Fibroblast of skin of abdomen (primary cell): ENCODE measurements at places on chromosomes 5 and 9.

GRCh38 chr5:67495072-67495471 lies 298.5 kb upstream of the CD180 start:
- no peak for DNase-seq

DNA sequence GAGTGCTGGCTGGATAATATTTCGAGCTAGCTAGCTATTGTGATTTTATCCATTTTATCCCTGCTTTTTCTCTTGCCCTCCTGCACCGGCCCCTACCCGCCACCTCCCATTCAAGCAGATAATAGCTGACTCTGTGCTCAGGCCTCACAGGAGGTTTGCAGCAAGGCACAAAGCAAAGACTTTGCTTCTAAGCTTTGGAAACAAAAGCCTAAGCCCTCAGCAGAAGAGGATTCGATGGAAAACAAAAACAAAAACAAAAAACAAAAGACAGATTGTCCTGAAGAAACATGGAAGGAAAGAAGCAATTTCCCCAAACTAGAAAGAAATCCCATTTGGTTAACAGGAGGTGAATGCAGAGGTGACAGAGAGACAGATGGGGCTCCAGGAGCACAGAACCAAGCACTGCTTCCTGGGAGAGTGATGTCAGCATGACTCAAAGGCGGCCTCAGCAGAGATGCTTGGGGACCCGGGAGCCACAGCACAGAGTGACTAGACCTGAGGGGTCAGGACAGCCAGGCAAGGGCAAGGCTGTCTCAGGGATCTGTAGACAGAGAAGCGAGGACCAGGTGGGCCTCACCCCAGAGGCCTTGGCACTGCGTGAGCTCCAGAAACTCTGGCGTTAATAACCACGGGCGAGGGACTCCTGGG lies 28.4 kb downstream of the MTX3 start:
- DNase-seq, result peak; percentile 22

- no peak for DNase-seq
These were observed 409.3 kb upstream of the CLINT1 start for GRCh38 chr5:158268286-158268685.

DNA sequence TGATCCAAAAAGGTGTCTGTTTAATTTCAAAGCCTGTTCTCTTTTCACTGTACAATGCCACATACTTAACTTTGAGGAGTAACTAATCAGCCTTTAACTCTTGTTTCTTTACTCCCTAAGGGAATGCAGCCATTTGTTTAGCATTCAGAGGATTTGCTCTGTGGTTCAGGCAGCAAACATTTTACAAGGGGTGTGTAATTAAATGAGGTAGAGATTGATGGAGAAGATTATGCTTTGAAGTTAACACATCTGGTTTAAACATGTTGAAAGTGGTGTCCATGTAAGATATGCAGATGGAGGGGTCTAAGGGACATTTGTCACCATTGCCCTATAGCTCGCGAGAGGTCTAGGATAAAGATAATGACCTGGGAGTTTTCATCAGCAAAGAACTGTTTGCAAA lies 41.9 kb downstream of the TMEM215 start:
- DNase-seq, result no peak

DNA sequence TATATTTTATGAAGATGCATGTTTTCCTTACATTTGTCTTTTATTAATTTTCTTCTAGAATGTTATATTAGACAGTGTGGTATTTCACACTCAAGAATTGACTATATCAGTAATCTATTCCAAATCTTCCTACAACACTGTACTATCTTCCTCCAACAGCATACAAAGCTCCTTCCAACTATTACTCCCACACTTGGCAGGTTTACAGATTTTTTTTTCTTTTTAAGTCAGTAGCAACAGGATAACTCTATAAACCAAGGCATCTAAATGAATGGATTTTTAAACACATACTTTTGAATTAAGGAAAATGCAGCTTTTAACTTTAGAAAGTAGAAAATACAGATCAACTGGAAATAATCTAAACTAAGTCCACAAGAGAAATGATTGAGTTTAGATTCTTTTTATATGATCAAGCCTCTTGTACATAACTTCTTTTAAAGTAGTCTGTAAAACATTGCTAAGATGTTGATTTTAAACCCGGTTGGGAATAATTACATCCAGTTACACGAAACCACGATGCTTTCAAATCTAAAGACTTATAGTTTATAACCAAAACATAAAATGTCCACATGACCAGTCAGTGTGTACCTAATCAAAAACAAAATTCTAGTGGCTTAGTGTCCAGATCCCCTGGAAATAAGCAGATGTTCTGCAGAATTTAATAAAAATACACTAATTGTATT lies 281.6 kb downstream of the ADAMTS6 start:
- peak; percentile 90 for DNase-seq

- no peak for DNase-seq
These were observed 55.9 kb downstream of the ARHGAP26 start for GRCh38 chr5:142826093-142826492.

DNA sequence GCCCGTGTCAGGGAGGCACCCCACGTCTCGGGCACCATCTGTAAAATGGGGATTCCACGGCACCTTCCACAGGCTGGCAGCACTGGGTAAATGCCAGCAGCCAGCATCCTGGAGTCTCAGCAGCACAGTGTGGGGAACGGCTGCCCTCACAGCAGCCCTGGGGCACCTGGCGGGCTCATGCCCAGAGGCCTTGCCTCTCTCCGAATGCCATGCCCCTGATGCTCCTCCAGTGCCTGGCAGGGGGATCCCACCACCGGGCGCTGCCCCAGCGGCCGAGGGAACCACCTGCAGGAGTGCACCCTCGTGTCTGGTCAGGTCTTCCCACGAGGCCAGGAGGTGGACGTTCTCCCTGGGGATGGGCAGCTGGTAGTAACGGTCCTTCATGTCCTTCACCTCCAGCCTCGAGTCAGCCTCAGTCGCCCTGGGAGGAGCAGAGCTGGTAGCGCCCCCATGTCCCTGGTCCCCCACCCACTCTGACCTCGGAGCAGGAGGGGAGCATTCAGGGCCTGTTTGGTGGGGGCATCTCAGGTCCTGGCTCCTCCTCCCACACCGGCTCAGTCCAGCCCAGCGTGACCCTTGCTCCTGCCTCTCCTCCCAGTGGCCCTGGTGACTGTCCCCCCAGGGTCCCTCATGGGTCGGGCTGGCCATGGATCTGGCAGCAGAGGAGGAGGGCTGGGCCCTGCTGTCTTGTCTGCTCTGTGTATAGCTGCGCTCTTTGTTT lies 49.9 kb upstream of the NRARP start:
- DNase-seq, result no peak

- DNase-seq, result peak; percentile 67
These were observed 664.3 kb upstream of the EDIL3 start for GRCh38 chr5:85049020-85049419.

DNA sequence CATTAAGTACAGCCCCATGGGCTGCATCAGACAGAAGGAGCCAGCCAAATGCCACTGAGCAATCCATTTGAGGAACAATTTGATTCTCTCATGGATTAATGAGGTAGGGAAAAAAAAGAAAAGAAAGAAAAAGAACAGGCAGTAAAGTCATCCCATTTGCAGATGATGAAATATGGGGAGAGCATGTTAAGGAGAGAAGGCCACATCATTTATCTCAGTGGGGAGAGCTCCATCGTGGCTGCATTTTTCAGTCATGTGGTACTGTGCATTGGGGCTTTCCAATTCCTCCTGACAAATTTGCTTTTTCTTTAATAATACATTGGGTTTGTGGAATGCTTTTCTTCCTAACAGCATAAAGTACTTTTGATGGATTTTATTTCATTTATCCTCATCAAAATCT lies 375.2 kb upstream of the TLE4 start:
- peak; percentile 94 for DNase-seq

- DNase-seq, result no peak
These were observed 247.1 kb downstream of the PBX3 start for GRCh38 chr9:125994066-125994943.

DNA sequence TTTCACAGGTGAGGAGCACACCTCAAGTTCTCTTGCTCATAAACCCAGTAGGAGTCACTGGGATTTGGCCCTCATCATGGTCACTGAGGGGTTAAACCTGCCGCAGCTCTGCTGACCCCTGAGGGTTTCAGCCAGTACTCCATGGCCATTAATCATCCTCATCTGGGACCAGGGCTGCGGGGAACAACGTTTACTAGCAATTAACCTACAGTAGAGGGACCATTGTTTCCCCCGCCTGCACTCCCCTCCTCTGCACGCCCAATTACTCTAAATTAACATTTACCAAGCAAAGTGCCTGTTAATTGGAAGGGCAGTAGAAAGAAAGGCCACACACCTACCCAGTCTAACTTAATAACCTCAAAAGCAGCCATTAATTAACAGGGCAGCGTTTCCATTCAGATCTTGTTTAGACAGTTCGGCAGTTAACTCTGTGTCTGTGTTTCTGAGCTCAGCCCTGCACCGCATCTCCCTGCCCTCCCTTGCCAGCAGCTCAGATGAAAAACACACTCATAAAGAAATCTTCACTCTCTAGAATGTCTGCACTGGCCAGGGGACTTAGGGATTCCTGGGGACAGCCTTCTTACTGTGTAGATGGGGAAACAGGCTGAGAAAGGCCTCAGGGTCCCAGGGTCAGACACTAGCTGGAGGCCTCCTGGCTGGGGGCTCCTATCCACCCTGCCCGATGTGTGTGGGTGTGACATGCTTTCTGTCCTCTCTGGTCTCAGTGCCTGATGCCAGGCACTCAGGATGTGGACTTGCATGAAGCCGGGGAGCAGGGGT lies 51.6 kb downstream of the ALG2 start:
- DNase-seq, result no peak

- no peak for DNase-seq
These were observed 143.2 kb downstream of the GCNT1 start for GRCh38 chr9:76602199-76602598.

- peak; percentile 57 for DNase-seq
These were observed 40.8 kb upstream of the CCDC152 start for GRCh38 chr5:42715785-42716184.

DNA sequence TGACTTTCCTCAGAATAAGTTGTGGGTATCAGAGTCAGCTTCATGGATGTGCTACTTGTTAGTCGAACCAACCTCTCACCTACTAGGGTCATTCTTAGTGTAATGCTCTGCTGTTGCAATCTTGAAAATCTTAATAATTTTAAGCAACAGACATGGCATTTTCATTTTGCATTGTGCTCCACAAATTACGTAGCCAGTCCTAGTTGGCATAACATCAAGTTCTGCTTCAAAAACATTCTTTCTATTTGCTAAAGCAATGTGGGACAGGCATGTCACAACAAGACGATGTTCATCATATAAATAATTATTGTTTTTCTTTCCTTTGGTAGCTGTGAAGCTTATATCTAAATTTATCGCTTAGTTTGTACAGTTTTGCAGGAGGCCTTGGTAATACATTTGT lies 39.3 kb upstream of the CDH12 start:
- DNase-seq, result no peak

DNA sequence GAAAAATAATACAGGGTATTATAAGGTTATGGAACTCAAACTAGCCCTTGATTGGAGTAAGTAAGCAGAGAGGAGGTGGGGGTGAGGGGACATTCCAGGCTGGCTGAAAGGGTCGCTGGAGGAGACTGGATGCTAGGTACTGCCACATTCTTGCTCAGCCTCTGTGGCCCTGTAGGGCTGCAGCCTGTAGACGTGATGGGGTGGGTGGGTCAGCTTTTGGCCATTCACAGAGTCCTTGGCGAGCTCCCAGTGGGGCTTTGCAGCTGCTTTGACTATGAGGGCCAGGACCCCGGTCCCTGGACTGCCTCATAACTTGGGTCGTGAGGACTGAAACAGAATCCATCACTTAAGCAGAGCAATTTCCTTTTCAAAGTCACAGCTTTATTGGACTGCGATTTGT lies 4.2 kb upstream of the GDNF start:
- DNase-seq, result no peak

- DNase-seq, result no peak
These were observed 60.4 kb downstream of the GHR start for GRCh38 chr5:42483472-42484154.

DNA sequence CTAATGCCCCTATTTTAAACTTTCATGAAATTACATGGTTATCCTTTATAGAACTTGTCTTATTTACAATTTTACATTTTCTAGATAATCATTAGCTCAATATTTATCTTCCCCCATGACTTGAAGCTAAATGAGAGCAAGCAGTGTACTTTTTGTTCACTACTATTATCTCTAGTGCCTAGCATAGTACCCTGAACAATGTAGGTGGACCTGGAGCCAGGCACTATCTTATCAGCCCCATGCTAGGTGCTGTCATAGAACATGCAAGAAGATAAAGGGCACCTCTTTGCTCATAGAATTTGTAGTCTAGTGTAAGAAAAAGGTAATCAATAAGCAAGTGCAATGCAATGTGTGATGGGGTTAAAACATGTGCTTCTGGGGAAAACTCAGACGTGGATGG lies 399.9 kb downstream of the ELAVL2 start:
- DNase-seq, result no peak

DNA sequence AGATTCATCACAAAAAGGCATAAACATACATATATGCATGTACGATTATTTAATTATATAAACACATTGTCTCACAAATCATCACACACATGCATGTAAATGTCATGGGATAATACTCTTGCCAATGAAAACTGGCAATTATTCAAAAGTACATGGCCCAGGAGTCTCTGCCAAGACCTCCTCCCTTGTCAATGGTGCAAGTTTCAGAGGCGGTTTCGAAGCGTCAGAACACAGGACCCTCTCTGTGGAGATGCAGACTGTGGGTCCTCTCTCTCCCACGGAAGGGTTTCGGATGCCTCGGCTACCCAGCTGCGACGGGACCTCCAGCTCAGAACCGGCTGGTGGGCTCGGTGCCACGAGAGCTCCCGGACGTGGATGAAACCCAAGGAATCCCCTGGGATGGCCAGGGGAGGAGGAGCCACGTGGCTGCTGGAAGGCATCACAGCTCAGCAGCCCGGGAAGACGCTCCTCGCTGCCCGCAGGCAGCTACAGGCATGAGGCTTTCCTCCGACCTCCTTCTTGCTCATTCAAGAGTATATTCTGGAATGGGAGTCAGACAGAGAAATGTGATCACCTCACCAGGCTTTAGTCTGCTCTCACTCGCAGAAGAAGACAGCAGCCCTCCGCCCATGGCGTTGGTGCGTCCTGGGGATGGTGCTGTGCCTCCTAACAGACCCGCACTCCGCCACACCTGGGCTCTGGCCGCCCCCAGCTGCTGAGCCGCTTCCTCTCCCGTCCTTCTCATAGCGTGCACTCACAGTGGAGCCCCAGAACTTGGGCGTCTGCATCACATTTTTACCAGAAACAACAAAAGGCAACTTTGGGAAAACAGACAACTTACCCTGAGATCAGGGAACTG lies 308.8 kb downstream of the IRX2 start:
- DNase-seq, result no peak

DNA sequence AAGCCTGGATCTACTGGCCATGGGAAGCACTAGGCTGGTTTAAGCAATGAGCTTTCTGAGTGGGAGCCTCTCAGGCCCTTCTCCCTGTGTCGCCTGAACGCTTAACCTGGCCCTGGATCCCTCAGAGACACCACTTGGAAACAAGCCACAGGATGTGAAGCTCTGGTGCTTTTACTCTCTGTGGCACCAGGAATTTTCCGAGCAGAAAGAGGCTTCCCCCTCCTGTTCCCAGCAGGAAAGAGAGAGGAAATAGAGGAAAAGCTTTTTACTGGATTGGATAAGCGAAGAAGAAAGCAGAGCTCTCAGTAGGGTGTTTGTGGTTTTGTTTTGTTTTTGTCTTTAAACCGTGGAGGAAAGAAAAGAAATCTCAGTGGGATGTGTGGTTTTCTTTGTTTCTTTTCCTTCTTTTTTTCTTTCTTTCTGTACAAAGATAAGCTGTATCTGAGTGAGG lies 34.5 kb downstream of the COL15A1 start:
- no peak for DNase-seq
